ENCODE measurements at places on chromosomes 6 and 20.

DNA sequence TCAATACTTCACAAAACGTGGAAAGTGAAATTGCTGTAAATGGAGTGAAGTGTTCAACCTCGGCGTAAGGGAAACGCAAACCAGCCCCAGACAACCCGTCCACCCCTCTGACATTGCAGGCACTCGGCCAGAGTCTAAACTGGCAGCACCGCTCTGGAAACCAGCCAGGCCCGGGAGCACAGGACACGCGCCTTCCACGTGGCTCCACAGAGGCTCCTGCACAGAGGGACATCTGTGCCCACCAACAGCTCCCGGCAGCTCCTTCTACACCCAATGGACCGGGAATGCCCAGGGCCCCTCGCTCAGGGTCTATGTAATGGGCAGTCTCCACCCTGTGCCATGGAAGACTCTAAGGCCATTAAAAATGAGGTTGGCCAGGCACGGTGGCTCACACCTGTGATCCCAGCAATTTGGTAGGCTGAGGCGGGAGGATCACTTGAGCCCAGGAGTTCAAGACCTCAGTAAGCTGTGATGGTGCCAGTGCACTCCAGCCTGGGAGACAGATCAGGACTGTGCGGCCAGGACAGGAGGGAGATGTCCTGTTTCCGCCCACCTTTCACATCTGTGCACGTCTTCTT is 3.4 kb upstream of the HELZ2 start:
- DNase-seq: no peak

- DNase-seq: no peak
Observed at GRCh38 chr6:168364793-168365421, 45.3 kb upstream of the DACT2 start.

GRCh38 chr20:1900321-1900801 is 5.2 kb downstream of the SIRPA start:
- no peak for DNase-seq

- no peak for DNase-seq
Observed at GRCh38 chr20:4608861-4609260, 112.8 kb upstream of the PRND start.

GRCh38 chr6:77568570-77568969 is 84.3 kb upstream of the MEI4 start:
- no peak for DNase-seq

GRCh38 chr6:3596766-3597165 is 139.9 kb upstream of the SLC22A23 start:
- DNase-seq: no peak

- DNase-seq: peak; percentile 23
Observed at GRCh38 chr6:145898376-145898775, 65.8 kb downstream of the SHPRH start.

DNA sequence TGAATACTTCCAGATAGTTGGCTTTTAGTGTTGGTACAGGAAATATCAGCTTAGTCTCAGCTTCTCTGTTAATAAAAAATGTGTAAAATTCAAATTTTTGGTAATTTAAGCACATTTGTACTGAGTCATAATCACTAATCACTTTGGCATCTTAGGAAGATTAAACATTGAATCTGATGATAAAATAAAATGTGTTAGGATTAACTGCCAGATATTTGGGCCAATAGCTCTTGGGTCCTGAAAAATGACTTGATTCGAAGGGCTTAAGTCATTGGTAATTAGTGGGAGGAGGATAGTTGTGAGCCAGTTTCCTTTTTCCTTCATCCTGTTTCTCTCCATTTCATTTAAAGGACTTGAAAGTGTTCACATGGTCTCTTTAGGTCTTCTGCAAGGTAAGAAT is 426.1 kb downstream of the RFPL4B start:
- no peak for DNase-seq

DNA sequence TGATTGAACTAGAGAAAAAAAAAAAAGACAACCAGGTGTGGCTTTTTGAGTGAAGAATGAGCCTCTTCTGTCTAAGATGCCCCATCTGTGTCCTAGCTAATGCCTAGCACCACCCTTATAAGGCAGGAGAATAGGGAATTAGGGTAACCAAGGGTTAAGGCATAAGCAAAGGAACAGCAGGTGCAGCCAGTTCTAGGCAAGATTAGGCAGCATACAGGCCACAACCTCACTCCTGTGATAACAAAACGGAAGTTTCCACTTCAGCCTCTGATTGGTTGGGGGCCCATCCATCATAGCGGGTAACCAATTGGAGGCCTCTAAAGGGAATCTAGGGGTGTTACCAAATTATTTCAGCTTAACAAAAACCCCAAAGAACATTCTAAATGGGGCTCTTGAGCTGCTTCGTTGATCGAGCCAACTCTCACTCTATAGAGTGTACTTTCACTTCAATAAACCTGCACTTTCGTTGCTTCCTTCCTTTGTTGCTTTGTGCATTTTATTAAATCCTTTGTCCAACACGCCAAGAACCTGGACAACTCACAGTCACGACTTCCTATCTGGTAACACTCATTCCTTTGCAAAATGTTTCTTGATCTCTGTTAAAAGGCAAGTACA is 61.9 kb upstream of the TAGAP start:
- peak; percentile 83 for DNase-seq

- DNase-seq: no peak
Observed at GRCh38 chr6:149306967-149307366, 10.5 kb upstream of the TAB2 start.

DNA sequence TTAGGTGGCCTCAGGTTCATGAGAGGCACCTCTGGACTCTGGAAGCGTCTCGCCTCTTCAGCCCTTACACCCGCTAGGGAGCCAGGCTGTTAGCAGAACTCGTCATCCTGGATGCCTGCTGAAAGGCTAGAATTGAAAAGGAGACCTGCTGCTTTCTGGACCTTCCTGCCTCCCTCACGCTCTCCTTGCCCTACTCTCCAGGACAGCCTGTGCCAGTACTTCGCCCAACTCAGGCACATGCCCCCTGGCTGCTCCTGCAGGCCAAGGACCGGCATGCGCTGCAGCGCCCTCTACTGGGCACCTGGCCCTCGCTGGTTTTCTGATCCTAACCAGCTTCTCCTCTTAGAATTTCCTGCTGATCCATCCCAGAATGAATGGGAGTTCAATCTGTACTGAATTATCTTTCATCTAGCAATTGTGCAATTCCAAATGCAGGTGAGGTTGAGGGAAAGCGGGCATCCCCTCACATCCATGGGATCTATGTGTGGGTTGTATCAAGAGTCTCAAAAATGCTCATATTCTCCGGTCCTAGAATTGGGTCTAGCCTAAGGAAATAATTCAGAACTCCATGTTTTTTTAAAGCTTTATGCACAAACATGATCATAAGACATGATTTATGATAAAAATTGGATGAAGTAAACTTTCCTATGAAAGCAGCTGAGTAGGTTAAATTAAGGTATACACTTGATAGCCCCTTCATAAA is 78.0 kb downstream of the PTPN1 start:
- DNase-seq: peak; percentile 18

- no peak for DNase-seq
Observed at GRCh38 chr6:167349631-167350274, 24.9 kb downstream of the TTLL2 start.

DNA sequence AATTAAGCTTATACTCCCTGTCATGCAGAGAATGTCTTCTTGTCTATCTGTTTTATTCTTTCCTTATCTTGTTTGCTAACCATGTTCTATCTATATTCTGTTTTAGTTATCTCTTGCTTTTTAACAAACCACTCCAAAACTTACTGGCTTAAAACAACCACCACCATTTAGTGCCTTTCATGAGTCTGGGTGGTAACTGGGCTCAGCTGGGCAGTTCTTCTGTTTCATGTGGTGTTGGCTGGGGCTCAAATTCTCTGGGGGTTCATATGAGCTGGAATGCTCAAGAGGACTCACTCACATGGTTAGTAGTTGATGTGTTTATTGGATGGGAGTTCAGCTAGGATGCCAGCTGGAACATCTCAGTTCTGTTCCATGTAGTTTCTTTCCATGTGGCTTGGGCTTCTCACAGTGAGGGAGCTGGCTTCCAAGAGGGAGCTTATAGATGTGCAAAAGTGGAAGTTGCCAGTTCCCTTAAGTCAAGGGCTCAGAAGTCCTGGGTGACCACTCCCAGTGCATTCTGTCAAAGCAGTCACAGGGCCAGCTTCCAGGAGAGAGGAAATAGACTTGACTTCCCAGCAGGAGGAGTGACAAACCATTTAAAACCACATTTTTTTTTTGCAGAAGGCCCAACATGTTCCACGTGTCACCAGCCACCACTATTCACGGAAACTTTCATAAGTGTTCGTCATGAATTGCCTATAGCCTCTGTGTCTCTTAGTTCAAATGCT is 70.4 kb downstream of the PLCB4 start:
- DNase-seq: no peak

GRCh38 chr6:26252077-26252472 is 112.9 kb upstream of the BTN3A2 start:
- no peak for DNase-seq

DNA sequence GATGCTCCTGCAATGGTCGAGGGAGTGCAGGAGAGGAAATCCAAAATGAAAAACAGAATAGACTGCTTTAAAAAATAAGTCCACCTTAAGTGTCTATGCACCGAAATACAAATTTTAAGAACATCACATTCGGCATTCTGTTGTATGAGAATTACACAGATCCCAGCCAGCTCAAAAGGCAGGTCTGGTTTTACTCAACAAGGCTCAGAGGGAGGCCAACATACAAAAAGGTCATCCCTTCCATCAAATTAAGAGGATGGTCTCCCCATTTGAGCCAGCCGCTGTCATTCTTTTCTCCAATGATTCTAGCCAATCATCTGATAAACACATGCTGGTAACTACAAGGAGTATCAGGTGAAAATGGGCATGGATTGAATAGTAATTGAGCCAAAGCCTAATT is 7.9 kb downstream of the ATXN1 start:
- no peak for DNase-seq

- DNase-seq: no peak
Observed at GRCh38 chr6:125124049-125124669, 29.4 kb upstream of the TPD52L1 start.

DNA sequence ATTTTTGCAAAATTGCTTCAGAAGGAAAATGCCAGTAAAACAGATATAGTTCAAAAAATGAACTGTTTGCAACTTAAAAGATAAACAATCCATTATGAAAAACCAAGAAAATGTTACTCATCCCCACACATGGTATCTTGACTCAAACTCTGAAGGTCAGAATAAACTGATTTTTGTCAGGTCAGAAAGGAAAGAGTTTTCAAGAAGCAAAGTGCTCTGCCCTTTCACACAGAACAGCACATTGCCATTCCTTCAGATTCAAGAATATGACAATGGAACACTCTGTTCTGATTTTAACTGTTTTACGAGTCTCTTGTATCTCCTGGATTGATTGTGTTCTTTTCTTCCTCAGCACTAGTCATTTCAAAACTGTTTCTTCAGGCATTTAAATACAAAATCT is 33.8 kb upstream of the NT5E start:
- no peak for DNase-seq

GRCh38 chr6:36679043-36679833 is 724 bp downstream of the CDKN1A start:
- DNase-seq: no peak

DNA sequence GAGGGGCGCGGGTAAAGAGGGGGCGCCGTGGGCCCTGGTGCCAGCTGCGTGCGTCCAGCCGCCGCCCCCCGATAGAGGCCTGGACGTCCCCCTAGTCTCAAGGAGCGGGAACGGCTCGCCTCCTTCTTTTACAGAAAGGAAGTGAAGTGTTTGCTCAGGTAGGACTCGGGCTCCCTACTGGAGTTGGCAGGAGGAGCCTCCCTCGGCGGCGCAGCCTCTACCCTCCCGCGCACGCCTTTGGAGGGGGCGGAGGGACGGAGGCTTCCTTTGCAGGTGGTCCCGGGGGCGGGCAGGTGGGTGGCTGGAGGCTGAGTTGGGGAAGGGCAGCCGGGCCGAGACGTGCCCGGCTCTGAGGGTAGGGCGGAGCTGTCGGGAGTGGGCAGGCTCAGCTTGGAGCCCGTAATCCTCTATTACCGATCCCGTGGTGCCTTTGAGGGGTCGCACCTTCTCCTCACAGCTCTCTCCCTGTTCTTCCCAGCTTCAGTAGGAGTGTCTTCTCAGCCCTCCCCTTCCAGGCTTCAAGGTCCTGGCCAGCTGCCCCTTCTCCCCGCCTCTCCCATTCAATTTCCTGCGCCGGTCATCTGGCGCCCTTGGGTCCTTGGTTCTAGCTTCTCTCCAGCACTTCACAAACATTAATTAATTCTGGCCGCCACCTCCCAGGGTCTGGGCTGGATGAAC is 728 bp downstream of the ITPR3 start:
- no peak for DNase-seq

DNA sequence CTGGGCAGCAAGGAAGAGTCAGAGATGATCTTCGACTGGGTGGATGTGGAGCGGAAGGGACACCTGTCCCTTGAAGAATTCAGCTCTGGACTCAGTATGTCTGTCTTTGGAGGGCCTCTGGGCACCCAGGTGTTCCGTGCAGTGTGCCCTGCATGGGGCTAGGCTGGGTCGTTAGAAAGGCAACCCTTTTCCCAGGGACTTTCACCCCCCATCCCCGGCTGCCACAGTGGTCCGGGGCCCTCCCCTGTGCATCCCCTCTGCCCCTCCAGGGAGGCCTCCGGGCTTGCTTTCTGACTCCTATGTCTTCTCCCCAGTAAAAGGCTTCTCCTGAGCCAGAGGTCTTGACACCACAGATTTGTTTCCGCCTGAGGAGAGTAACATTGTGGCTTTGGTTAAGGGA is 16.2 kb downstream of the RAB44 start:
- no peak for DNase-seq

GRCh38 chr6:63672582-63673129 is 37.1 kb downstream of the PHF3 start:
- no peak for DNase-seq

DNA sequence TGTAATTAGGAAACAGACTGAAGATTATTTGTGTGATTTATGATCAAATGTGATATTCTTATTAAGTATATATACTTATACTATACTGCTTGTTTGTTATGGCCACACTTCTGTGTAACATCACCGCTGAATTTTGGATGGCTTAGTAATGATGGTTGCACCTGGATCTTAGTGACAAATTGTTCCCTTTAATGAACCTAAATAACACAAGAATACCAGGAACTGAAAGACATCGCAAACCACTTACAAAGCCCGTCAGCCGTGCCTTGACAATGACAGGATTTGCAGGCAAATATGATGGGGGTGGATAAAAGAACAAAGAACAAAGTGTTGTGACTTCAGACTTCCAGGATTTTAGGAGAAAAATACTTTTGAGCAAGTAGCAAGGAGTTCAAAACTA is 67.1 kb downstream of the LAMP5 start:
- DNase-seq: no peak

GRCh38 chr6:42440027-42440426 is 11.7 kb downstream of the TRERF1 start:
- no peak for DNase-seq

- no peak for DNase-seq
Observed at GRCh38 chr20:33649201-33649681, 12.9 kb upstream of the C20orf144 start.

GRCh38 chr6:126826166-126826714 is 292.2 kb upstream of the RSPO3 start:
- no peak for DNase-seq
